ENCODE measurements at places on chromosomes 3 and 15.
A peak's percentile ranks its signal among the peaks of the same experiment; 100 is the strongest.

DNA sequence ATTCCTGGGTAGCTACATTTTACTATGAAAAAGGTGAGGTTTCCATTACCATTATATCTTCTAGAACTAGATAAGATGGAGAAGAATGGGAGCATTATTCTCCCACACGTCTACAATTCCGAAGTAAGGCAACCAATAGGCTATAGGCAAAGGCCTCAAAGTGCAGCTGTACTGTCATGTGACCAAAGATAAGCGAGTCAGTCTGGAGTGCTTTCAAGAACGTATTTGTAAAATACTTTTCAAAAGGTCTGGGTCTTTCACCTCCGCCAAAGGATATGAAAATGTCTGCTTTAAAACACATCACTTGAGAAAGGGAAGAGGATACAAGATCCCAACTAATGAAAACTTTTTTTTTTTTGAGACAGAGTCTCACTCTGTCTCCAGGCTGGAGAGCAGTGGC, 9.9 kb downstream of the CCPG1 start:
- DNase-seq, result no peak

DNA sequence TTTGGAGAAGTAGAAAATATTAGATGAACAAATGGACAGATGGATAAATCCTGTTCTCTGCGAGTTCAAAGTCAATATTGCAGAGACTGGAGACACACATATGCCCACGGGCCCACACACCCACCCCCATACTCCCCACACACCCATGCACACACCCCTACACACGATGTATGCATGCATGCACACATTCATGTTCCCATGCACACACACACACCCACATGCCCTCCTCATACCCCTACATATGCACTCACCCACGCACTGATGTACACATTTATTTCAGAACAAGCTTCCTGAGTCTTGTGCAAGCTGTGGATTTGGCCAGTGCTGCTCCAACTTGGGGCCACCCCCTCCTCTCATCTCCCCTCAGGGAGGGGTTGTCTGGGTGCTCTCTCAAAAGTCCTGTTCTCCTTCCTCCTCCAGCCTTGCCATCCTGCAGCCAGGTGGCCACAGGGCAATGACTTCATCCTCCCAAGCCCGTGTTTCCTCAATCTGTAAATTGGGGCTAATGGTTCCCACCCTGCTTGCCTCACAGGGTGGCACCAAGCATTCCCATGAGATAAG, 16.4 kb downstream of the MAPKAPK3 start:
- DNase-seq, result no peak

GRCh38 chr3:20558161-20558560, 372.2 kb upstream of the SGO1 start:
- DNase-seq, result peak; percentile 55

GRCh38 chr3:141412936-141413354, 44.6 kb downstream of the ZBTB38 start:
- no peak for DNase-seq

- no peak for DNase-seq
Observed at GRCh38 chr3:141268306-141268705, 36.7 kb downstream of the PXYLP1 start.

- DNase-seq, result no peak
Observed at GRCh38 chr3:133754455-133754854, 8.3 kb downstream of the TF start.

GRCh38 chr3:124303305-124303910, 311.5 kb upstream of the ROPN1 start:
- DNase-seq, result no peak

DNA sequence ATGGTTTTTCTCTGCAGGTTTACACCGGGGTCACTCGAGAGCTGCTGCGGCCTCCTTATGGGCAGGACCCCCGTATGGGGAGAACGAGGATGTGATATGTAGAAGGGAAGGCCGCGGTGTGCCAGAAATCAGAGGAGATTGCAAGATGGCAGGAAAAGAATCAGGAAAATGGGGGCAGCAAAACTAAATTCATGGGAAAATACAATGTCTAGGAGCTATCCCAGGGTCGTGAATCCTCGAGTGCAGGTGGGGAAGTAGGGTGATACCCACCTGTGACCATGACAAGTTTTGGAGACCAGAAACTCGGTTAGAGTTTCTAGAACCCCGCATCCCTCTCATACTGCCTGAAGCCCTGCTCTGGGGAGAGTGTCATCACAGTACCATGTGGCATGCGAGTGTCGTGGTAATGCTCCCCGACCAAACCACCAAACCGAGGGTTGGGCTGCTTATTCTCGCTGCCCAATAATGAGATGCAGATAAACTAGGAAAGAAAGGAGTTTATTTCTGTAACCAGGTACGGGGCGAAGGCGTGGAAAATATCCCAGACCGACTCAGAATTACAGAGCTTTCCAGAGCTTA, 781 bp downstream of the TRNT1 start:
- DNase-seq, result no peak

DNA sequence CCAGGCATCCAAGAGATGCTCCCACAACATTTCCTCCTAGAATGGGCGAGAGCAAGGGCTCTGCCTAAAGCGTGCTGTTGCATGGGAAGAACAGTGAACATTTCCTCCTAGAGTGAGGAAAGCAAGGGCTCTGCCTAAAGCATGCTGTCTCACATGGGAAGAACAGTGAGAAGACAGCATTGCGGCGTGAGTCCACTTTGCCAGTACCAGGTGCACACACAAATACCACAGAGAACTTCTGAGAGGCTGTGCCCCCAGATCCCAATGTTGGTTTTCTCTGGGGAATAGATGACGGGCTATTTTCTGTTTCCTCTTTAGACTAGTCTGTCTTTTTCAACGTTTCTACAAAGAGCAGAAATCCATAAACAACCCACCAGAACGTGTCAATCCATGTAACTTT, 142.9 kb downstream of the LRRK1 start:
- no peak for DNase-seq

- DNase-seq, result no peak
Observed at GRCh38 chr3:72009851-72010443, 225.0 kb upstream of the PROK2 start.

GRCh38 chr15:85646538-85647091, 148.1 kb downstream of the KLHL25 start:
- no peak for DNase-seq

GRCh38 chr15:94655249-94655880, 424.0 kb downstream of the MCTP2 start:
- DNase-seq, result no peak

GRCh38 chr3:73874606-73875369, 250.0 kb upstream of the PDZRN3 start:
- DNase-seq, result no peak

GRCh38 chr3:70728311-70728710, 415.9 kb upstream of the MDFIC2 start:
- DNase-seq, result no peak

Data from NCI-H1930 (cell line).